ENCODE measurements at places on chromosomes 7 and 10. TPM values are rescaled to one million over a fixed set of nuclear protein-coding genes. Genes with fewer than 3 reads are reported as not detected.

DNA sequence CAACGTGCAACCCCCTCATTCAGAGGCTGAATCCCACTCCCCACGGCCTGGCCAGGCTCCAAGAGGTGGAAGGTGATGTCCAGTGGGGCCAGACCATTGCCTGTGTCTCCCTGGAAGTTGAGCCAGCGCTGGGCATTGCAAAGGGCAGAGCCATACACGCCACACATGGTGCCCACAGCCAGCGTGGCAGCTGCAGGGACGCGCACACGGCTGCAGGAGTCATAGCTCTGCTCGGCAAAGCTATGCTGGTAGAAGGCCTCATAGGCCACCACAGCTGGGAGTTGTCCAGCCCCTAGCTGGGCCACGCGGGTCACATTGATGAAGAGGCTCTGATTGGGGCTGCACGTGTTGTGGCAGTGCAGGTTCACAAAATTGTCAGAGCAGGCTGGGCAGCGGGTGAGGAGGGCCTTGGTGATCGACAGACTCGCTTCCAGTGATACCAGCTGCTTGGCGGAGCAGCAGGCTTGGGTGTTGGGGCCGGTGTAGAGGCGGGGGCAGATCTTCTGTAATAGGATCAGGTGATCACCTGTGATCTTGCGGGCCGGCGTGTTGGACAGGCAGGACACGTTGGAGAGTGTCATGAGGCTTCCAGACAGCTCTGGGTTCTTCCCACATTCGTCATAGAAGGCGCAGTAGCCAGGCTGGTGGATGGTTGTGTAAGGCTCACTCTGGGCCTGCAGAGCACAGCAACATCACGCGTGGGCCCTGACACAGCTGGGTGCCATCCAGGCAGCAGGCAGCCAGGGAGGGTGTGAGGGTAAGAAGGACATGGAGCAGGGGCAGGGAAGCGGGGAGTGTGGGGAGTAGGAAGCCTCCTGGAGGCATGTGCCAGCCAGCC, 1.2 kb downstream of the NPC1L1 start:
- DNase-seq, result no peak

DNA sequence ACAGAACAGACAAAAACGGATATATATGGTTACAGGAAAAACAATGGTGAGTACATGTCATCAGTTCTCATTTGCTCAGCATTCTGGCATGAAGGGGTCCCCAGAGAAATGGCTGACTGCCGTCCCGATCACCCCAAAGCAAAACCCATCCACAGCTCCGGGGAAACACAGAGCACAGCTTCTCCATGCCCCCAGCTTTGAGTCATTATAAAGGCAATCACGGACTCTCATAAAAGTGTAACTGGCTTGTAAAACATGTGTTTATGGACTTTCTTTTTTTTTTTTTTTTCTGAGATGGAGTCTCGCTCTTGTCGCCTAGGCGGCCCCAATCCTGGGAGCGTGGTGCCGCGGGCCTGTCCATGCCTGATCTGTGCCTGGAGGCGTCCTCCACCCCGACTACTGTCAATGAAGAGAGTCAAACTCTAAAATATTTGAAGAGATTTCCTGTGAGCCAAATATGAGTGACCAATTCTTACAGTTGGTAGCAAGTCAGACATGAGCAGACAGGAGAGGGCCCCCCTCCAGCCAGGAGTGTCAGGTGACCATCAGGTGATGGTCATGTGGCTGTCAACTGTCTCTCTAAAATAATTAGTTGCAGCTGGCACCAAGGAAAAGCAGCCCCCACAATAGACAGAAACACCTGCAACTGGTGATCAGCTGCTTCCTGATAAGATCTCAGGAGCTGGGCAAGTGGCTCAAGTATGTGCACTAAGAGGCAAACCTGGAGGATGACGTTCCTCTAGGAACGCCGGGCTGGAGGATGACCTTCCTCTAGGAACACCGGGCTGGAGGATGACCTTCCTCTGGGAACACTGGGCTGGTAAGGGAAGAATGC, 21.7 kb upstream of the NOM1 start:
- DNase-seq, result peak; percentile 24

The TASOR2 gene
- polyA plus RNA-seq, result 30.2 TPM

DNA sequence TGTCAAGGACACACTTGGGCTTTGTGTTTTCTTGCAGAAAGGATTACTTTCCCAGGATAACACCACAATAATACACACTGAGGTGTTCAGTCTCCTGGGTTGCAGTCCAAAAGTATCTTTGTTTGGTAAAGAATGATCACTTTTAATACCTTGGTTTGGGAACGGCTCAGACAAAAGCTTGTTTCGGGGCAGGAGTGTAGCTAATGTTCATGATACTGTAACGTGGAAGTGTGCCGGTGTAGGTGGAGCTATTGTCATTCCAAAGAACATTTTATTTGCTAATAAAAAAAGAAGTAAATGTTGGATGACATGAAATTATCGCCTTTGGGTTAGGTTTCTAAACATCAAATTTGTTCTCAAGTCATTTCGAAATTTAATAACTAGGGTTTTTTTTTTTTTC, 1.2 kb downstream of the EIF4H start:
- no peak for DNase-seq

The BMS1 gene
- polyA plus RNA-seq, result 5.4 TPM

DNA sequence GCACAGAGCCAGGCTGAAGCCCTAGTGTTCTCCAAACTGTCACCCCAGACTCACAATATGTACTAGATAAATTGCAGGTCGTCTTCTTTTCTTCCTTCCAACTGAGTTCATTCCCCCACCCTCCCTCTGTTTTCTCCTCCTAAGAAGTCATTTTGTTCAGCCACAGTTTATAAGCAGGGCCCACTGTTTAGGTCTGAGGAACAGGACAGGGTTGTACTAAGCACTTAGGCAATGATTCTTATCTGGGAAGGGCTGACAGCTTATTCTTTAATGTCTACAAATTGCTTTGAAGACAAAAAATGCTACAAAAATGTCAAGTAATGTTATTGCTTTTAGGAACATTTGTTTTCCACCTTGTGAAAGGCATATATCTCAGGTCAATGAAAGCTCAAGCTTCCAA, 59.1 kb downstream of the CDC123 start:
- no peak for DNase-seq

- no peak for DNase-seq
Observed at GRCh38 chr7:92340016-92340415, 94.2 kb downstream of the ANKIB1 start.

- DNase-seq, result no peak
Observed at GRCh38 chr7:15643000-15643705, 43.3 kb downstream of the MEOX2 start.

DNA sequence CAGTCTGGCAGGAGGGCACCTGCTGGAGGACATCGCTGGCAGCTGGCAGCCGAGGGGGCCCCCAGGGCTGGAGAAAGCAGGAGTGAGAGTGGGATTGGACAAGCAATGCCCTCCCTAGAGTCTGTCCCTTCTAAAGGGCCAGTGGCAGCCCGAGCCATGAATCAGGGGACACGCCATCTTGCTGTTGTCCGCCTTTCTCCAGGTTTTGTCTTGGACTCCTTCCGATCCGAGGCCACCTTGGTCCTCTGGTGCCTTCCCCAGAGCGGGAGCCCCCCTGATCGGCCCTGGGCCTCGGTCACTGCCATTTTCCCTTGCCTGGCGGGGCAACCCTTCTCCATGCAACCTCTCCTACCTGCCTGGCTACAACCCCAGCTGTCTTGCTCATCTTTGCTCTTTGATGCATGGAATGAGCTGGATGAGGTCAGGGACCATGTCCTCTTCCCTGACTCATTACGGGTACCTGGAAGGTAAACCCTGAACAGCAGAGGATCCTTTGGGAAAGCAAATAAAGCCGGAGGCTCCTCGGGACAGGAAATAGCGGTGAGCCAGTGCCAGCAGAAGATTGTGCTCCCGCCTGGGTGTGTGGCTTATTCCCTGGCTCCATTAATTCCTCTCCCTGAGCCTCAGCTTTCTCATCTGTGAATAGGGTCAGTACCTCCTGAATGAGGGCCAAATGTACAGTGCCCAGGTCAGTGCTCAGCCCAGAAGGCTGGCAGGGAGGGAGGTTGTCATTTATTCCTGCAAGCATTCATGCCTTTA, 112.0 kb downstream of the GRK5 start:
- DNase-seq, result no peak

The KCP gene
- 0.20 TPM for polyA plus RNA-seq

The EBLN1 gene
- not detected for polyA plus RNA-seq

- DNase-seq, result no peak
Observed at GRCh38 chr10:109962247-109962646, 38.9 kb upstream of the XPNPEP1 start.

DNA sequence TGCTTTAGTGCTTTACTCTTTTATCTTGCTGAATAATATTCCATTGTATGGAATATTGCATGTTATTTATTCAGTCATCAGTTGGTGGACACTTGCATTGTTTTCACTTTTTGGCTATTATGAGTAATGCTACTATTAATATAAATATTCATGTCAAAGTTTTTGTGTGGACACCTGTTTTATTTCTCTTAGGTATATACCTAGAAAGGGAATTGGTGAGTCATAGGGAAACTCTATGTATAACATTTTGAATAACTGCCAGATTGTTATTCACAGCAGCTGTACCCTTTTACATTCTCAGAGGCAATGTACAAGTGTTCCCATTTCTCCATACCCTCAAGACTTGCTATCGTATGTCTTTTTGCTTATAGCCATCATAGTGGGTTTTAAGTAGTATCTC, 268.7 kb downstream of the SEMA3A start:
- DNase-seq, result peak; percentile 33

- no peak for DNase-seq
Observed at GRCh38 chr7:8111282-8111960, 142.8 kb downstream of the GLCCI1 start.

GRCh38 chr7:106421181-106421762, 136.5 kb upstream of the NAMPT start:
- DNase-seq, result peak; percentile 41

The STK31 gene
- not detected for polyA plus RNA-seq

DNA sequence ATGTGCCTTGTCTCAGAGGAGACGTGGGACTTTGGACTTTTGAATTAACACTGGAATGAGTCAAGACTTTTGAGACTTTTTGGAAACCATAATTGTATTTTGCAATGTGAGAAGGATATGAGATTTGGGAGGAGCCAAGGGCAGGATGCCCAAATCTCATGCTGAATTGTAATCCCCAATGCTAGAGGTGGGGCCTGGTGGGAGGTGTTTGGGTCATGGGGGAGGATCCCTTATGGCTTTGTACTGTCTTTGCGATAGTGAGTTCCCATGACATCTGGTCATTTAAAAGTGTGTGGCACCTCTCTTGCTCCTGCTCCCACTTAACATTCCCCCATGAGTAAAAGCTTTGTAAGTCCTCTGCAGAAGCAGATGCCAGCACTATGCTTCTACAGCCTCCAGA, 39.2 kb downstream of the DNAJC9 start:
- no peak for DNase-seq

DNA sequence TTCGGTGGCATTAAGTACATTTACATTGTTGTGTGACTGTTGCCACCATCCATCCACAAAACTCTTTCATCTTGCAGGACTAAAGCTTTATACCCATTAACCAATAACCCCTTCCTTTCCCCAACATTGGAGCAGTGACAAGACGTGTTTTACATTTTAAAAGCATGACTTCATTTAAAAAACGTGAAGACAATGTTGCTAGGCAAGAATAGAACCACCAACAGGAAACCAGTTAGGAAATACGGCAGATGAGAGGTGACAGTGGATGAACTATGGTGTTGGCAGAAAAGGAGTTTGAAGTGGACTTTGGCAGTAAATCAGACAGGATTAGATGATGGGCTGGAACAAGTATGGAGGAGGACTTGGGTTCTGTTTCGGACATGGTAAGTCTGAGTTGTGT, 17.0 kb downstream of the TMEM236 start:
- DNase-seq, result no peak

The CPEB3 gene
- polyA plus RNA-seq, result 0.17 TPM

The VWDE gene
- 1.5 TPM for polyA plus RNA-seq

- peak; percentile 91 for DNase-seq
Observed at GRCh38 chr7:34133356-34133982, 228.1 kb downstream of the BMPER start.

DNA sequence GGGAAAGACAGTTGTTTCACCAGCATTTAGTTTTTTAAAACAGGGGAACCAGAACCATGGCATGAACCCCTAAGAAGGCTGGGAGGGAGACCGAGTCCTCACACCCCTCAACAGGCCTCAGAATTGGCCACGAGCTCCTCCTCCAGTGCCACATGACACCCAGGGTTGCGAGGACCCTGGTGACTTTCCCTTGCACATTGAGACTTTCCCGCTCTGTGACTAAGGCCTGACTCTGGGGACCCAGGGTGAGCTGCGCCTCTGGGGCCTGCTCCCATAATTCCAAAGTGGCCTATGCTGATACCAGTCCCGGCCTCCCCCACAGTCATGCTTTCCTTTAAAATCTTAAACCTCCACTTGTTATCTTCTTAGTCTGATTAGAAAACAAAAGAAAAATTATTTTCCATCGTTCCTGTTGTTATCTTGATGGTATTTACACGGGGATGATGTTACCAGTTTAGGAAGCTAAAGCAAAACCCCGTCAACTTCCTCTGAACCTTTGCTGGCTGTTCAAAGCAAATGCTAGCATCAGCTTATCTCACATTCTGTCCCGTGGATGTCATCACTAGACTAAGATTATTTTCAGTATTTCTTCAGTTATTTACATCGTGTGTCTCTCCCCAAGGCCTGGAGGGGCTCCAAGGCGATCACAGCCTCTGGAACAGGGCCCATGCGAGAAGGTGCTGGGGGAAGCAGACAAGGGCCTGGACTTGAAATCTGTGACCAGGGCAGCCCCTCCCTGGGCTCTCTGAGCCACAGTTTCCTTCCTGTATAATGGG, 42.1 kb downstream of the FAM53B start:
- no peak for DNase-seq

GRCh38 chr10:28548781-28549498, 16.0 kb downstream of the WAC start:
- DNase-seq, result no peak

The INA gene
- 3.7 TPM for polyA plus RNA-seq

The OR6V1 gene
- polyA plus RNA-seq, result not detected

The GPER1 gene
- polyA plus RNA-seq, result 1.1 TPM

The OPN1SW gene
- polyA plus RNA-seq, result not detected

DNA sequence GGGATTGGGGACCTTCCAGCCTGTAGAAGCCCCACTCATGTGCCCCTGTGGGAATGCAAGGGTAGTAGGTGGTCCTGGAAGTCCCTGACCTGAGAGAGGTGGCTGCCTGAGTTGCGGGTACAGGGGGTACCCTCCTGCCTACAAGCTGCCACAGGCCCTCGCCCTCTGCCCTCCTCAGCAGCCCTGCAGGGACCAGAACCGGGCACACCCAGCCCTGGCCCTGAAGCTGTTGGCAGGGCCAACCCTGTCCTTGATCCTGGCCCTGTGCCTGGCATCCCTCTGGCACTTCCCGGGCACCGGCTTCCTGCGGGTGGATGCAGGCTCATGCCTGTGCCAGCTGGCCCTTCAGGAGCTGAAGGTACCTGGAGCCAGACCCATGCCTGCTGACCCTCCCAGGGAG, 54.9 kb upstream of the ELN start:
- DNase-seq, result no peak

The ASAH2 gene
- polyA plus RNA-seq, result 0.45 TPM

DNA sequence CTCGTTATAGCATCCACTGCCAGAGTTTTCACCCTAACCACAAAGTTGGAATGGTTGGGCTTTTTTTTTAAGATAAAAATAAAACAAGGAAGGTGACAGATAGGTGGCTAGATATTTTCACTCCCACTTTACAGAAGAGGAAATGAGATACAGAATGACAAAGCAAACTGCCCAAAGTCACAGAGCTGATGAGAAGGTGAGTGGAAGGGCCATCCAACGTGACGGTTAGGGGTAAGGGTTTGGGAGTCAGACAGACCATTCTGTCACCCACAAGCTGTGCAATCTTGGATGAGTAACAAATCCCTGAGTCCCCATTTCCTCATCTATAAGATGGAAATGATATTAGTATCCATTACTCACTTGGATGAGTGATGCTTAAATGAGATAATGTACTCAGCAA, 106.9 kb upstream of the PDLIM1 start:
- DNase-seq, result no peak
